Fibroblast of skin of abdomen (primary cell): ENCODE measurements at places on chromosomes 3 and 15.

DNA sequence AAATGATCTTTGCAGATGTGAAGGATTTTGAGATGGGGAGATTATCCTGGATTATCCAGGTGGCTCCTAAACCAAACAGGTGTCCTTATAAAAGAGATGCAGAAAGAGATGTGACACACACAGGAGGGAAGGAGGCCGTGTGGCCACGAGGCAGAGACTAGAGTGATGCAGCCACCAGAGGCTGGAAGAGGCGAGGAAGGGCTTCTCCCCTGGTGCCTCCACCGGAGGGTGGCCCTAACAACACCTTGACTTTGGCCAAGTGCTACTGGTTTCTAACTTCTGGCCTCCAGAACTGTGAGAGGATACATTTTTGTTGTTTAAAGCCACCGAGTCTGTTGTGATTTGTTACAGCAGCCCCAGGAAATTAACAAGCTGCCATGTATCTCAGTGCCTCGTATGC, 127.1 kb downstream of the ASB7 start:
- no peak for DNase-seq

- no peak for DNase-seq
Observed at GRCh38 chr15:23734862-23735261, 47.8 kb upstream of the NDN start.

DNA sequence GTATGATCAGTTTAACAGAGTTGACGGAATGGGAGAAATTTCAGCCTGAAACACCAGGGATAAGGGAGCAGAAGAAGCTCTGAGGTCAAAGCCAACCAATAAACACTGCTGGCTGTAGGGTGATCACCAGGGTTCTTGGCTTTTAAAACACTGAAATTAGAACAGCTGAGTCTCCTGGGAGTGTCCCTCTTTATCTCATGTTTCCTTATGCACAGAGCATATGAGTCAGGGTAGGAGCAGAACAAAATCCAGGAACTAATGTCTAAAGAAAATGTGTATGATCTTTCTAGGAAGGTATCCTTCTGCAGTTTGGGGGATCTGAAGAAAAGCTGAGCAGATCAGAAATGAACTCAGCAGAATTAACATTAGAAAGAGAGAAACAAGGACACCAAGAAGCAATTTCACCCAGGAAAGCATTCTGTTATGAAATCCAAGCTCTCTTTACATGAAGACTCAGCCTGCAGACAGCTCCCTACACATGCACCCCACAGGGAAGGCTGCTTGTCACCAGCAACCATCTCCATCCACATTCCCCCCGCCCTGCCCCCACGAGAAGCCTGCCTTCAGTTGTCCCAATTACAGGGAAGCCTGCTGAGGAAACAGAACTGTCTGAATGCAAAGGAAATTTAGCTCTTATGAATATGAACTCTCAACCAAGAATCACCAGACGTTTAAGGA, 469.7 kb downstream of the PDCD6IP start:
- peak; percentile 21 for DNase-seq

- DNase-seq = peak; percentile 21
Observed at GRCh38 chr3:129695230-129695629, 88.8 kb upstream of the PLXND1 start.

- DNase-seq = peak; percentile 61
Observed at GRCh38 chr15:57561041-57561711, 30.5 kb upstream of the MYZAP start.

DNA sequence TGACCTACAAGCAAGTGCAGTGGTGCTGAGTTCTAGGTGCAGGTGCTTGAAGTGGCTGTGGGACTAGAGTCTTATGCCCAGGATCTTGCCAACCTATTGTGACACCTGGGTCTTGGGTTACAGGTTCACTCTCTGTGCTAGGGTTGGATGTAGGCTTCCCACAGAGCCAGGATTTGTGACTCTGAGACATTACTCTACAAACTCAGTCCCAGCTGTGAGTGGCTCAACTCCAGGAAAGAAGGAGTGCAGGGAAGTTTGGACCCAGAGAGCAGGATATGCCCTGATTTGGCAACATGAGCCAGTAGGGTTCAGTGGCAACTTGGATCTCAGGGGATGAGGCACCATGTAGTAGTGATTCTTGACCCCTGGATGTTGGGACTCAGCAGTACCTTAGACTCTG, 182.2 kb downstream of the LPP start:
- DNase-seq = no peak

GRCh38 chr3:66609660-66610561, 109.1 kb upstream of the LRIG1 start:
- peak; percentile 81 for DNase-seq

- DNase-seq = no peak
Observed at GRCh38 chr3:50359760-50360110, 414 bp upstream of the TMEM115 start.

DNA sequence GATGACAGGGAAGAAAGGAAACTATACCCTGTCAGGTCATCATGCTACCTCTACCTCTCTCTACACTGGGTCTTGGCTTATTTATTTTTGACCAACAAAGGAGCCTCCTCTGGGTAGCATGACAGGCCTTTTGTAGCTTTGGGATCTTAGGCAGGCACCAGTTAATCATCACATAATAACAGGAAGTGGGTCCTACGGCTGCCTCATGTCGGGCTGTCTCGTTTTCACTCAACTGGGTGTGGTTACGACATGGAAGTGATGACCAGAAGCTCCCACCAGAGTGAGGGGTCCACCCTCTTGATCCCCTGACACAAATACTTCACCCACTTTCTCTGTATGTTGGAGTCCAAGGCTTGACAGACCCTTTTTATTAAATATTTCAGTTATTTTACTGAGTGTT, 105.3 kb downstream of the CD47 start:
- no peak for DNase-seq

- no peak for DNase-seq
Observed at GRCh38 chr3:134004841-134005240, 24.9 kb downstream of the SLCO2A1 start.

DNA sequence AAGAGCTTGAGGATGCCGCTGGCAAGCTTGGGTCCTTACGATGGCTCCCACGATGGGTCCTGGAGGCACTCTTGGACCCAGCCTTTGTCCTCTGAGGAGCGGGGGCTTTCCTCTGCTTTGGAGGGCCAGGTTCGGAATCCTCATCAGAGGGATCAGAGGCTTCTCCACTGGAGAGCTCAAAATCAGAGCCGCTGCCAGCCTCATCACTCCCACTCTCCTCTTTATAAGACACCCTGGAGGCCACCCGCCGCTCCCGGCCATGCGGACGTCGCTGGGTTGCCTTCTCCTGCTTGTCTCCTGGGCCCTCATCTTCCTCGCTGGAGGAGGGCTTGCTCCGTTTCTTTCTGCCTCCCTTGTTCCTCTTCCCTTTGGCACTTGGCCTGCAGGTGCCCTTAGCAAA, 20.0 kb downstream of the XPC start:
- DNase-seq = no peak

DNA sequence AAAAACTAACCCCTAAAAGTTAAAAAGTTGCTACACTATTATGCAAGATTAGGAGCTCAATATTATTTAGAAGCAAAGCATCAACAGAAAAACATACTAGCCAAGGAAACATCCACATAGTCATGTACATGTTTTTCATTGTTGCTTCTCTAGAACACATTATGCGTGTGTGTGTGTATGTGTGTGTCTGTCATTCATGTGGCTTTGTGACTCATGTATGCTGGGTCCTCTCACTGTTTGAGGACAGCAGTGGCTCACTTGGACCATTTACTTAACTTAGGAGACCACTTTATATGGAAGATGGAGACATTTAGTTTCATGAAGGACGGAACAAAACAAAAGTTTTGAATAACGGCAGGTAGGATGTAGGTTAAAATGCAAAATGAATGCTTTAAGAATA, 219.4 kb upstream of the THBS1 start:
- DNase-seq = no peak

GRCh38 chr3:122233101-122233952, 49.9 kb downstream of the CASR start:
- no peak for DNase-seq

GRCh38 chr15:60779718-60780503, 301.0 kb upstream of the ICE2 start:
- no peak for DNase-seq

DNA sequence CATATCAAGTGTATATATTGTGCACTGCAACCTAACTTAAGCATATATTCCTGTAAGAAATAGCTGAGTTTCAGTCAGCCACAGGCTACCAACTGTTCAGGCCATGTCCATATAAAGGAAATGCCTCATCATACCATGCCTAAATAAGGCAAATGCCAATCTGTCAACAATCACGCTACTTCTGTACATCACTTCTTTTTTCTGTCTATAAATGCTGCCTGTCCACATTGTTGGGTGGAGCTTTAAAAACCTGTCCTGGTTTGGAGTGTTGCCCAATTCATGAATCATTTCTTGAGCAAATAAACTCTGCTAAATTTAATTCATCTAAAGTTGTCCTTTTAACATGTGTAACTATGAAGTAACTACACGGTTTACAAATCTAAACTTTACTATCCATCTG, 1091.9 kb downstream of the NSUN3 start:
- peak; percentile 56 for DNase-seq

GRCh38 chr3:120114376-120114775, 20.1 kb upstream of the GSK3B start:
- DNase-seq = no peak

GRCh38 chr3:191915712-191916111, 454.7 kb downstream of the PYDC2 start:
- peak; percentile 52 for DNase-seq

DNA sequence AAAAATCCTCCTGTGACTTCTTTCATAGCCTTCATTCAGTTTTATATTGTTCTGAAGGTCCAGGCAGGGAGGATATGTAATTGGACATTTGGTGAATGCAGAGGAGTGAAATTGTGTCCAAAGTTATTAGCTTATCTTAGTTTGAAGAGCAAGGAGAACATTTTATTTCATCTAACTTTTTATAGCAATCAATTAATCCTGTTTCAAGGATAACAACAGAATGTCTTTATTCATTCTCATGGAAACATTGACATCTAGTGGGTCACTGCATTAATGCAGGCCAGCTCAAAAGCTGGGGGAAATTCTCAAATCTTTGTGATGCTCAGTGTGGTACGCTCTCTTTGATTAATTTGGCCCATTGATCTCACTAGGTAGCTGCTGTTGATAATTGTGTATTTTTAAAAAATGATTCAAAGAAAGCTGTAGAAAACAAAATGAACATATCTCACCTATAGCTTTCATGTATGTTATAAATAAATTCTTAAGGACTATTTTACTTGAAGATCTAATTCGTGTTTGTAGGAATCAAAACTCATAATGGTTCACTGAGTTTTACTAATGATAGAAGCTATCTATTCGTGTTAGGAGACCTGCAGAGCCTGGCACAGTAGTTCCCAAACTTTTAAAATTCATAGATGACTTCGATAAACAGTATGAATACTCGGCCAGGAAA, 150.8 kb upstream of the KCNMB2 start:
- DNase-seq = peak; percentile 46

GRCh38 chr15:76354823-76355440, 18.4 kb downstream of the ISL2 start:
- no peak for DNase-seq

GRCh38 chr3:13705051-13705450, 156.1 kb downstream of the FBLN2 start:
- no peak for DNase-seq
